ENCODE measurements at places on chromosomes 11 and 22.
A peak's percentile ranks its signal among the peaks of the same experiment; 100 is the strongest.

- DNase-seq, result no peak
Measured at GRCh38 chr11:60274416-60274815, 6.0 kb upstream of the MS4A4A start.

- DNase-seq, result no peak
Measured at GRCh38 chr11:65205602-65205967, 23.9 kb downstream of the CAPN1 start.

GRCh38 chr11:33718440-33718839 is 17.8 kb downstream of the CD59 start:
- DNase-seq, result no peak

DNA sequence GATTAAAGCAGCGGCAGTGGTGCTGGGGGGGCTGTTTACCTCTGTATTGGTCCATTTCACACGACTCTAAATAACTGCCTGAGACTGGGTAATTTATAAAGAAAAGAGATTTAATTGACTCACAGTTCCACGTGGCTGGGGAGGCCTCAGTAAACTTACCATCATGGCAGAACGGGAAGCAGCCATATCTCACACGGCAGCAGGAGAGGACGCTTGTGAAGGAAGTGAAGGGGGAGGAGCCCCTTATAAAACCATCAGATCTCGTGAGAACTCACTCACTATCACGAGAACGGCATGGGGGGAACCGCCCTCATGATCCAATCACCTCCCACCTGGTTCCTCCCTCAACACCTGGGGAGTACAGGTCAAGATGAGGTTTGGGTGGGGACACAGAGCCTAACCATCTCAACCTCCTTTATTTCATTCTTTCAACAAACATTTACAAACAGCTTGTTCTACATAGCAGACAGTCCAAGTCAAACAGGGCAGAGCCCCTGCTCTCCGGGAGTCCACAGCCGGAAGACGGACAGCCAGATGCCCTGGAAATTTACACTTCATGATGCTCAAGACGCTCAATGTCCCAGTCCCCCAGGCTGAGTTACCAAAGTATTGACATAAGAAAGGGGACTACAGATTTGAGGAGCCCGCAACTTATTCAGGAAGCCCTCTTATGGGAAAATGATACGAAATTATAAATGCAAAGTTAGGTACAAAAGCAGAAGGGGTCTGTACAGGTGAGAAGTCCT is 26.3 kb upstream of the HMGXB4 start:
- no peak for DNase-seq

DNA sequence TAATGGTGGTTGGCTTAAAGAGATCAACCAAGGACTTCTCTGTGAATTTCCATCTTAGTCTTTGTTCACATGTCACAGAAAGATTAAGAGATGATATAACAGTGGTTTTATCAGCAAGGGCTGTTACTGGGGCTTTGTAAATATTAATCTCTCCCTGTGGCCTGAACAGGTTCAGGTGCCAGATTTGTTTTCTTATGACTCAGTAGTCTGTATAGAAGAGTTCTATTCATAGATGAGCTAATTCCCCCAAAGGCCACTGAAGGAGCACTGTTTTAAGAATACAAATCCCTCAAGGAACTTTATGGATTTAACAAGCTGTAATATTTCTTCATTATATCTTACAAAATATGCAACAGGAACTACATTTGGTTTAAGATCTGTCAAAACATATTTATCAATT is 50.4 kb downstream of the TCP11L1 start:
- no peak for DNase-seq

DNA sequence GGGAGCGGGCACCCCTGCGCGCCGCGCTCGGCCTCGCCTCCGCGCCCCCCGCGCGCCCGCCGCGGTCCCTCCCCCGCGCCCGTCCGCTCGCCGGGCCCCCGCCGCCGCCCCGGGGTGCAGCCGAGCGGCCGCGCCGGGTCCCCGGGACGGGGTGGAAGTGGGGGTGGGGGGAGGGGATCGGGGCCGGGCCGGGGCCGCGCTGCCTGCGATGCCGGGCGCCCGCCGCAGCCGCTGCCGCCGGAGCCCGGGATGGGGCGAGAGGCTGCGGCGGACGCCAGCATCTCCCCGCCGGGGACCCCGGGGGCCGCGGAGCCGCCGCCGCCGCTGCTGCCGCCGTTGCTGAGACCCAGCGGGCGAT is 365 bp downstream of the MGAT3 start:
- DNase-seq, result no peak

- peak; percentile 6 for DNase-seq
Measured at GRCh38 chr22:31561238-31561887, 65.0 kb downstream of the SFI1 start.

DNA sequence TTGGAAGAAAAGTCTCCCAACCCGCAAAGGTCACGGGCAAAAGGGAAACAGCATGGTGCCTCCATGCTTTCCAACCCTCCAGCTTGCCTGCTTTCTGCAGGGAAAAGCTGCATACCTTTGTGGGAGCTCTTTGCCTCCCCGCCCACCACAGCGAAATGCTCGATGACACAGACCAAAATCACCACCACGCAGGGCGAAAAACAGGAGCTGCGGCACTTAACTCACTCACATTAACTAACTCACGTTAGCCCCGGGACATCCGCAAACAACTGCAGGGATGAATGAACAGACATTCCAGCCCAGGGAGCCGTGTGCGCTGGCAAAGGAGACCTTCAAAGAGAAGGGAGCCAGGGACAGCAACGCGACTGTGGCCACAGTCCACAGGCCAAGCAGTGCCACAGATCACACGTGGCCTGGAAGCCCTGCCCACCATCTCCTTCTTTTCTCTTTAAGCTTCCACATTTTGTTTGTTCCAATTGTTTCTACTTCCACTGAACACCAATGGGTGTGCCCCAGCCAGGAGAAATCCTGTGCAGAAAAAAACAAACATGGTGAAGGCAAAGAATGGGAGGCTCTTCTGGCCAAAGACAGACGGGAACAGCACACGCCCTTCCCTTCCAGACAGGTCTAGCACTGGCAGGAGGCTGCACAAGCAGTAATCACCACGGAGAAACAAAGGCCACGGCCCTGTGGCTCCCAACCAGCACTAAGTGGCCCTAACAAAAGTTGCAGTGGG is 39.3 kb downstream of the DUSP8 start:
- no peak for DNase-seq

DNA sequence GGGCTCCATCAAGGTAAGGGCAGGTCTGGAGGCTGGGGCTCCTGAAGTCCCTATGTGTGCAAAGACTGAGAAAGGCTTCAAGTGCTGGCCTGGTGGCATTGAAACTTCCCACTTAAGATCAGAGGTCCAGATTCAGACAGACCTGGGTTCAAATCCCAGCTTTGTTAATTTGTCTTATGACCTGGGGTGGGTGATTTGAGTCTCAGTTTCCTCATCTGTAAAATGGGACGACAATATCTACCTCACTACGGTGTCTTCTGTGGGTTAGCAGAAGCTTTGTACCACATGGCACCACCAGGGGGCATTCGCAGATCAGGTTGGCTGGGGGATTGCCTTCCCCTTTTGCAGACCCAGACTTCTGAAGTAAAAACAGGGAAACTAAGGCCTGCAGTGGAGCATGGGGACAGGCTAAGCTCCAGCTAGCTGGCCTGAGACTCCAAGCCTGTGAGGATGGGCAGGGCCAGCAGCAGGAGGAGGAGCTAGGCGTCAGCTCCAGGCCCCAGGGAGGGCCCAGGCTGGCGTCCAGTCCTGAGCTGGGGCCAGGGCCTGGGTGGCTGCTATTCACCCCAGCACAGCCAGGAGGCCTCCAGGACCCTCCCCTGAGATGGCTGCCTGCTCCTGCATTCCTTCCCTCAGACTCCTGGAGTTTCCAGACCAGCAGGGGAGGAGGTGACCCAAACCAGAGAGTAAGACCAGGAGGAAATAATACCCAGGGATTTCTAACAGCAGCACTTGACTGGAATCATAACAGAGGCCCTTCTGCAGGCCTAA is 1.5 kb downstream of the CASTOR1 start:
- peak; percentile 79 for DNase-seq
